ENCODE measurements at places on chromosomes 13 and 19.

GRCh38 chr19:18090545-18091216 is 3.9 kb upstream of the IL12RB1 start:
- no peak for DNase-seq

- no peak for DNase-seq
Observed at GRCh38 chr13:65505941-65506340, 1724.2 kb downstream of the PCDH9 start.

GRCh38 chr13:30796132-30796572 is 60.8 kb downstream of the ALOX5AP start:
- DNase-seq = no peak

- DNase-seq = no peak
Observed at GRCh38 chr13:72259528-72259927, 392.5 kb upstream of the DACH1 start.

GRCh38 chr13:51091839-51092238 is 19.2 kb downstream of the C13orf42 start:
- DNase-seq = no peak

- DNase-seq = no peak
Observed at GRCh38 chr13:45374917-45375316, 33.9 kb upstream of the TPT1 start.

DNA sequence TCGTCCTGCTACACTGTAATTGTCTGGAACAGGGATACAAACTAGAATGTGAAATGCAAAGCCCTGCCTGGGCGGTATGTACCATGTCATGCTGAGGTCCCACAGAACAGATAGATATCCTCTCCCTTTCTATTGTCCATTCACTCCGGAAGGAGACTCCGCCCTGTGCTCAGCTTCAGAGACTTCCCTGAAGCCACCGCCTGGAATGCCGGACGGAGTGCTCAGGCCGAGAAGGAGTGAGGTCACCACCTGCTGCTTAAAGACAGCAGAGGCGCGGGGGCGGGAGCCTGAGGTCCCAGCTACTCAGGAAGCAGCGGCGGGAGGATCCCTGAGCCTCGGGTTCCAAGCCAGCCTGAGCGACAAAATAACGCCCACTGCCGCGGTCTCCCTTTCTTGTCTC is 890 bp upstream of the ZNF611 start:
- no peak for DNase-seq

GRCh38 chr19:1016647-1017114 is 4.2 kb downstream of the TMEM259 start:
- DNase-seq = no peak

GRCh38 chr13:65600702-65601101 is 1629.4 kb downstream of the PCDH9 start:
- DNase-seq = no peak

DNA sequence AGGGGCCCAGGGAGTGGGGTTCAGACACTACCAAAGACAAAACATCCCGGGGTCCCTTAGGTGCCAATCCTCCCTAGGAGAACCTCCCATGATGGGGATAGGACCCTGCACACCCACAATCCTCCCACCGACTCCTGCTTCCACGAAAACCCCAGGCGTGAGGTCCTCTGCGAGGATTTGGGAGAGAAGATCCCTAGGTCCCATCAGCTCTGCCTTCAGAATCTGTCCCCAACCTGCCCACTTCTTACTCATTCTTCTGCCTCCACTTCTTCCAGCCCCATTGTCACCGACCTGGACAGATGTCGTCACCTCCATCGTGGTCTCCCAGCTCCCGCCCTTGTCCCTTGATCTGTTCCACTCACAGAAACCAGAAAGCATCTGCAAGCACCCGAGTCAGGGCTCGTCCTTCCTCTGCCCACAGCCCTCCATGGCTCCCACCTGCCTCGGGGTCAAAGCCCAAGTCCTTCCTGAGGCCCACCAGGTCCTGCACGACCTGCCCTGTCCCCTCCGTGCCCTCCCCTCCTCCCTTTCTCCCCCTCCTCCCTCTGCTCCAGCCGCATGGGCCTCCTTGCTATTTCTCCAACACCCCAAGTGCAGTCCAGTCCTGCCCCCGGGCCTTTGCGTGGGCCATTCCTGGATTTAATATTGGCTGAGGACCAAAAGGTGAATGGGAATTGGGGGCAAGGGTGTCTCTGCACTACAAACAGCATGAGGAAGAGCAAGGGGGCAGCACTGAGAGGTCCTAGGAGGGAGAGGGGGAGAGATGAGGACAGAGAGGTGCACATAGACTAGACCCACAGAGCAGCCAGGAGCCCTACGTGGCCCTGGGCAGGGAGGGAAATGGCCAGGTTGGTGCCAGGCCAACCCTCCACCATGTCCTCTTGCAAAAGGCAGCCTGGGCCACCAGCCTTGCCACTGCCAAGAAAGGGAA is 51.3 kb downstream of the PTPRS start:
- DNase-seq = no peak
